Urothelium cell line (cell line): ENCODE measurements at places on chromosomes 4 and X.
A peak's percentile ranks its signal among the peaks of the same experiment; 100 is the strongest.

DNA sequence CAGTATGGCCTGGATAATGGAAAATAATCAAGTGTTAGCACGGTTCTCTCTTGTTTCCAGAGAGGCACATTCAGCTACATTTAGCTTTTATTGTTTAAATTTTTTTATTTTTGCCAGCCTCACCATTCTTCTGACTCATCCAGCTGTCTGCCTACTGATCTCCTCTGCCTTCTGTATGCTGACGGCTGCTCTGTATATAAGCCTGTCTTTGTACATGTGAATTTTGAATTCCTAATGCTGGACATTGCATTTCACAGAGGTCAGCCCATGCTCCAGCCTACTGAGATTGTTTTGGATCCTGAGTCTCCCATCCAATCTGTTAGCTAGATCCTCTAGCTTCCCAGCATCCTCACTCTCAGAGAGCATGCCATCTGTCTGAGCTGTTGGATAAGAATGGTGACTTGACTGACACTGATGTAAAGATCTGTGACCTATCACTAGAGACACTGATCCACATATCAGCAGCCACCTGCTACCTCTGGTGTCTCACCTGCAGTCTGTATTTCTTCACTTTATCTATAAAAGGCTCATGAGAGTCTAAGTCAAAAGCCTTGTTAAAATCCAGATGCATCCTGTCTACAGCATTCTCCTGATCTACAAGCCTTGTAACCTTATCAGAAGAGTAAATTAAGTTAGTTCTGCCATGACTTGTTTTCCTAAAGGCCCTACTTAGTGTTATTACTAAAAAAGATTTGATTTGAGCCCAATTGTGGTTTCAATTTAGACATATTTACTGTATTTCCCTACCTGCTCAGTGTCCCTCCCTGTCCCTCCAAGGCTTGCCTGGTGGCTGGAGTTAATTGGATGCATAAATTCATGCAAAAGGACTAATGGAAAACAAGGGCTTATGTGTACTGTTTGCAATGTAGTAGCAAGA lies 25.6 kb upstream of the ARHGAP36 start:
- no peak for DNase-seq

GRCh38 chrX:136766785-136767103 lies 14.0 kb downstream of the ARHGEF6 start:
- DNase-seq, result peak; percentile 3

GRCh38 chr4:57442831-57443291 lies 332.7 kb upstream of the IGFBP7 start:
- peak; percentile 72 for DNase-seq

GRCh38 chrX:17964871-17965270 lies 103.8 kb upstream of the RAI2 start:
- DNase-seq, result no peak

- no peak for DNase-seq
Observed at GRCh38 chr4:4293279-4293678, 3.2 kb downstream of the ZBTB49 start.
